Endothelial cell of umbilical vein (primary cell): ENCODE measurements at places on chromosomes 12 and 14. TPM values are rescaled to one million over a fixed set of nuclear protein-coding genes. Genes with fewer than 3 reads are reported as not detected.

GRCh38 chr14:54169254-54169924 lies 212.8 kb upstream of the BMP4 start:
- peak; percentile 90 for DNase-seq

DNA sequence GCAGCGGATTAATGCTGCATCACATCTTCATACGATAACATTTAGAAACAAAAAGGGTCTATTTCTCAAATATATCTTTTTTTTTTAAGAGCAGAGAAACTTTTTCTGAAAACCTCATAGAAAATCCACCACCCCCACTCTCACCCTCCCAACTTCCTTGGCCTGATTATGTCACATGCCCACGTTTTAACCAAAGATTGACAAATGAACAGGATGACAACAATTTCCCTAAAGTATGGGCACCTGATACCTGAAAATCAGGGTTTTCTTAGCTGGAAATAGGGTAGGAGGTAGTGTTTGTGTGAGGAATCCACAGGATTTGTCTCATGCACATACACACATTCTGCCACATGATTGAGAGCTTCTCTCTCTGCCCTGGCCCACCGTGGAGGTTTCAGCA lies 74.7 kb upstream of the MDM1 start:
- DNase-seq = no peak

GRCh38 chr12:79690638-79691510 lies at the start of gene PAWR:
Gene PAWR, minus strand, starts transcription at chr12:79690964. Its CDS starts 720 bp downstream, at chr12:79690244.
- peak; percentile 83 for DNase-seq

- DNase-seq = no peak
These were observed 136.8 kb downstream of the SYT1 start for GRCh38 chr12:79001404-79001803.

GRCh38 chr14:36870776-36871175 lies 209.1 kb downstream of the PAX9 start:
- no peak for DNase-seq

DNA sequence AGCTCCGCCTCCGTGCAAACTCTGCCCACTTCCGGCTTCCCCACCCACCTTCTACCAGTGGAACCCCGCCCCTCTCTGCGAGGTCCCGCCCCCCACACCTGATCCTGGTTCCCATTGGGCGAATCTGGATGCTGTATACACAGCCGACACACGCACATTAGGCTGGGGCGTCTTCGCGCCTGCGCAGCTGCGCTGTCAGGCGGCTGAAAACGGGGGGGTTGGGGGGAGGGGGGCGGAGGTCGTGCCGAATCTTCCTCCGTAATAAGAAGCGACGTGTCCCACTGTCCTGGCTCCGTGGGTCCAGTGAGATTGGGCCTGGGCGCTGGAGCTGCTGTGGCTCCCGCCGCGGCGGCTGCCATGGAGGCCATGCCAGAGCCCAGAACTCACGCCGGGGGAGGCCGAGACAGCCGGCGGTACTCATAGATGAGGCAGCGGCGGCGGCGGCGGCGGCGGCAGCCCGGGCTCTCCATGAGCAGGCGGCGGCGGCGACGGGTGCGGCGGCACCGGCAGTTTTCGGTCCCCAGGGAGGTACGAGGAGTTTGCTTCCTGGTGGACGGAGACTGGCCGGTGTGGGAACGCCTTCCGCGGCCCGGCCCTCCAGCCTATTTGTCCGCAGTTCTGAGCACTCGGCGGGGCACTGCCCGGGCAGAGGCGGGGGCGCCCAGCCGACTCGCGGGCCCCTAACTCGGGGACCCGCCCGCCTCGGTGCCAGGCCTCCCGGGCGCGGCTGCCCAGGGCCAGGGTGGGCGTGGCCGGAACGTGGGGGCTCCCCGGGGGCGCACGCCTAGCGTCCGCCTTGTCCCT lies 64.5 kb downstream of the KLHL28 start:
- peak; percentile 97 for DNase-seq

- DNase-seq = no peak
These were observed 59.7 kb downstream of the CAPZA3 start for GRCh38 chr12:18797604-18798003.

GRCh38 chr14:99260587-99261551 lies 11.1 kb downstream of the BCL11B start:
- no peak for DNase-seq

- no peak for DNase-seq
These were observed 42.0 kb downstream of the IQSEC3 start for GRCh38 chr12:108594-108993.

DNA sequence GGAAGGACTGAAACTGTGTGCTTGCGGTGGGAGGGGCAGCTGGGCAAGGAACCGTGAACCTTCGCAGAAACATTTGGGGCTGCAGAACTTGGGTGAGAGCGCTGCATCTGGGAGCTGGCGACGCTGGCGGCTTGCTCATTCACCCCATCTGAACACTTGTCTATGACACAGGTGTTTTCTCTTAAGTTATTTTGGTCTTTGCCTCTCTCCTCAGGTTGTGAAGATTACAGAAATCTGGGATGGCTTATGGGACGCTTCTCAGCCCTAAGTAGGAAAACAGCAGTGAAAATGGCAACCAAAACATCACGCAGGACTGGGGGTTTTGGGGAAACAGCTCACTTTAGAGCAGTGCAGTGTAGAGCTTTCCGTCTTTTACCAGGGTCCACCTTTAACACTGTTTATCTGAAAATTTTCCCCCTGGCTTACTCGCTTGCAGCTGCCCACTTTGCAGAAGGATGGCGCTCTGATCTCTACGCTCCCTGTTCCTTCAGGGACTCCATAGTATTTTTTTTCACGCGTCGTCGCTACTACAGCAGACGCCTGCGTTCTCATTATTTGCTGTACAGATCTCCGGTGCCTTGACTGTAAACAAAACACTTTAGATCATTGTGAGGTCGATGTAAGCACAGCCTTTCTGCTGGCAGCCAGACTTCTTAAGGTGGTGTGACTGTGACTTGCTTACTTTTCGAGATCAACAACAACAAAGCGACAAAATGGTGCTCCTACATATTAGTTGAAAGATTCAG lies 2.7 kb upstream of the CDKN1B start:
- DNase-seq = peak; percentile 80

- DNase-seq = no peak
These were observed 250.0 kb downstream of the MED13L start for GRCh38 chr12:116027551-116027821.

- DNase-seq = peak; percentile 89
These were observed 221.9 kb downstream of the PELI2 start for GRCh38 chr14:56339855-56340701.

GRCh38 chr14:73234029-73234428 lies 3.3 kb upstream of the PAPLN start:
- DNase-seq = no peak

DNA sequence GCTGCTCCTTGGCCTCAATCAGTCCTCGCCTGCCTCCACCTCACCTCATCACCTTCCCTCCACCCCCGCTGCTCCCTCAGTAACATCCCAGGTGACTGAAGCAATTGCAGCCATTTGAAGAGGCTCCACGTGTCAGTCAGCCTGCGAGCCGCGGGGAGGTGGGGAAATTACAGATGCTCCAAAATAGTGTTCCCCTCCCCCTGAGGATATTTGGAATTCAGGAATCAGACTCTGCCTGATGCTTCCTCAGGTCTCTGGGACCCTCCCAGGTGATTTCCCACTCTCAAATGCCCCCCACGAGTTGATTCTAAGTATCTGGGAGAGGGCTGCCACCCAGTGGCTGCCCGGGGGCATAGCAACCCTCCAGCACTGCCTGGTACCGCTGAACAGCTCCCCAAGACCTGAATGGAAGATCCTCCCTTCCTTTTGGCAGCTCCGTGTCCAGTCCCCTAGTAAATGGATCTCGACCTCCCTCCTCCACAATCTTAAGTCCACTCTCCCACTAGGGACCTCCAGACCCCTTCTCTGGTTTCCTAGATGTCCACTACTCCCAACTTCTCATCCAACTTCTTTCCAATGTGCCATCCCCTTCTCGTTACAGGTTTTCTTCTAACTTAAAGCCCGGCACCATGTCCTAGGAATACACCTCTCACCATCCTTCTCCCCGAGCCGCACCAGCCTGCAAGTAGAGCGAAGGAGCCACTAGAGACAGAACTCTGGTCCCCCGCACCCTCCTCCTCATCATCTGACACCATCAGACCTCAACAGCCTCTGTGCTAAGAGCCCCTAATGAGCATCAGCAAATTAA lies 1.4 kb upstream of the ASIC1 start:
- peak; percentile 59 for DNase-seq

- no peak for DNase-seq
These were observed 45.7 kb upstream of the MEG3 start for GRCh38 chr14:100780246-100780645.

GRCh38 chr12:71335151-71335962 lies 104.2 kb upstream of the LGR5 start:
- no peak for DNase-seq

- DNase-seq = peak; percentile 72
These were observed 86.9 kb upstream of the TTC7B start for GRCh38 chr14:90903101-90903500.

- no peak for DNase-seq
These were observed 13.1 kb upstream of the RIN3 start for GRCh38 chr14:92500491-92500941.

DNA sequence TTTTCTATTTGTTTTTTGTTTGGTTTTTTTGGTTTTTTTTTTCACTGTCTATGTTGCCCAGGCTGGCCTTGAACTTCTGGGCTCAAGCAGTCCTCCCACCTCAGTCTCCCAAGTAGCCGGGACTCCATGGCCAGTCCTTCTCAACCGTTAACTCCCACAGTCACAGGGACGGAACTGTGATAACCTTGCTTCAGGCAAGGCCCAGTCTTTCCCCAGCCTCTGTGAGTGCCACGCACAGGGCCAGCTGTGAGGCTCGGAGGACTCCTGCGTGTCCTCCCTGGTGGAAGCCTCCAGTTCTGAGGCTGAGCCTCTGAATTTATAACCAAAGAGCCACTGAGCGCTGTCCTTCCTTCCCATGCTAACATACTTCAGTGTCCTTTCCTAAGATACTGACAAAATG lies 23.7 kb downstream of the PSMC1 start:
- DNase-seq = no peak

DNA sequence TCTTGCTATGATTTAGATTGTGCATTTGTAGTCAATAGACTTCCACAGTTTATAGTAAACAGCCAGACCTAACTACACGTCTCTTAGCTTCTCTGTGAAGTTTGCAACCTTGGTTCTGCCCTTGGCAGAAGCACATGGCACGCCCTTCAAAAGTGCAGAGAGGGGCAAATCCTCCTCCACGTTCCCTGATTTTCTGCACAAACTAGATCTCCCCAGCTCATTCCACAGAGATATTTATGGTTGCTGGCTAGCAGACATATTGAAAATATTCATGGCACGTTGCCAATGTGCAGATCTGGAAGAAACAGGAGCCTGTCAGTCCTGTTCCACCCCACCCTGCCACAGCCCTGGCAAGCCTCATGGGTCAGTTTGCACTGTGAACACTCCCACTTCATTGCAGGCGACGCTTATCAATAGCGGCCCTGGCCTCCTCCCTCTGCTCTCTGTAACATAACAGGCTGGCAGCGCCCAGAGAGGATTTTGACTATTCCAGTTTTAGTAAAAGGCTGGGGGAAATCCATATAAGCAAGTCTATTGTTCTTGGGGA lies 6.5 kb upstream of the LGALS3 start:
- DNase-seq = no peak

GRCh38 chr12:93041416-93041815 lies 112.3 kb upstream of the EEA1 start:
- no peak for DNase-seq

GRCh38 chr12:24788886-24789285 lies 160.0 kb downstream of the BCAT1 start:
- DNase-seq = no peak

- DNase-seq = no peak
These were observed 19.4 kb downstream of the MAP3K9 start for GRCh38 chr14:70789961-70790360.

DNA sequence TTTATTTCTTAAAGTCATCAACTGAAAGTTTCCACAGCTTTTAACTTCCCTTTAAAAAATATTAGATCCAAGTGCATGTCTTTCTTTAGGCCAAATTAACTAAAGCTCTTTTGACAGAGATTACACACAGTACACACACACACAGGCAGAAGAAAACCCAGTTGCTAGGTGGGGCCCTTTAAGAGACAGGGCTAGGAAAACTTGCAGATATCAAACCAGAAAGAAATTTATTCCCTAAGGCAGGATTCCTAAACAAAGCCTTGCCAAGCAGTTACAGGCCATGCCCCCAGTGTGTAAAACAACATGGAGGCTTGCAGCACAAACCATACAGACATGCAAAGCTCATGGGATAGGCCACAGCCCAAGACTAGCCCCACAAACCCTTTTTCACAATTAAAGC lies 123.4 kb downstream of the FSCB start:
- DNase-seq = no peak

GRCh38 chr12:116150001-116150400 lies 127.5 kb downstream of the MED13L start:
- DNase-seq = peak; percentile 56

- no peak for DNase-seq
These were observed 25.0 kb downstream of the AMN start for GRCh38 chr14:102947321-102948103.

- DNase-seq = no peak
These were observed 5.6 kb upstream of the ADGRD1 start for GRCh38 chr12:130948136-130948535.

DNA sequence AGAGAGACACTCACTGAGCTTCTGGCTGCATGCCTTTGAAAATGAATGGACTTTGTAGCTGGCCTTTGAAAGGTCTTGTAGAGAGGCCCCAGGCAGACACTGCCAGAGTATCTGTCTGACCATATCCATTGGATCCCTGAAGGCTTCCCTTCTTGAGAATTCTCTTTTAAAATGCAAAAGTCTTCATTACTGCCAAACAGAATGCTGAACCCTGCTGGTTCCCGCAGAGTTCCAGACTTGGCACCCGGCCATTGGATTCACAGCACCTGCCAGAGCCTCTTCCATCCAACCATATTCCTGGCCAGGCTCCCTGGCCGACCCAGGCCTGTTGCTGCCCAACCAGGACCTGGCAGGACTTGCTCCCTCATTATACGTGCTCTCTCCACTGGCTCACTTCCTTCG lies 182.5 kb downstream of the GXYLT1 start:
- no peak for DNase-seq

DNA sequence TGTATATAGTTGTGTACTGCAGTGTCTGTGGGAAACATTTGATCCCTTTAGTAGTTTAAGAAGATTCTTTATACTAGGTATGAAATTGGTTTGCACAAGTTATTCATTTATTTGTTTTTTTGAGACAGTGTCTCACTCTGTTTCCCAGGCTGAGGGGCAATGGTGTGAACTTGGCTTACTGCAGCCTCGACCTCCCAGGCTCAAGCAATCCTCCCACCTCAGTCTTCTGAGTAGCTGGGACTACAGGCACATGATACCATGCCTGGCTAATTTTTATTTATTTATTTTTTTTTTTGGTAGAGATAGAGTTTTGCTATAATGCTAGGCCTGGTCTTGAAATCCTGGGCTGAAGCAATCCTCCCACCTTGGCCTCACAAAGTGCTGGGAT lies 209.4 kb downstream of the RASSF9 start:
- DNase-seq = no peak

LRTM2 gene
- total RNA-seq = not detected in 2 replicates

AQP2 gene
- total RNA-seq = not detected in 2 replicates

BICDL1 gene
- total RNA-seq = not detected in 2 replicates

PACS2 gene
- 80.1 and 86.3 TPM in 2 replicates for total RNA-seq

TMEM233 gene
- not detected in 2 replicates for total RNA-seq

MYL2 gene
- 0.93 TPM in 1 of 2 replicates, not detected in the other for total RNA-seq

OVCH1 gene
- not detected in 2 replicates for total RNA-seq

SSPN gene
- 0.65 and 2.1 TPM in 2 replicates for total RNA-seq

C12orf50 gene
- total RNA-seq = 0.30 and 0.31 TPM in 2 replicates

CCDC60 gene
- not detected in 2 replicates for total RNA-seq

KERA gene
- not detected in 2 replicates for total RNA-seq

GLT8D2 gene
- 1.5 and 1.7 TPM in 2 replicates for total RNA-seq

ETFBKMT gene
- 2.4 and 3.1 TPM in 2 replicates for total RNA-seq

RIPK3 gene
- total RNA-seq = 5.1 and 9.0 TPM in 2 replicates
